ENCODE measurements at places on chromosomes 4 and X.

GRCh38 chrX:38341442-38341841, 11.0 kb upstream of the OTC start:
- DNase-seq: no peak

DNA sequence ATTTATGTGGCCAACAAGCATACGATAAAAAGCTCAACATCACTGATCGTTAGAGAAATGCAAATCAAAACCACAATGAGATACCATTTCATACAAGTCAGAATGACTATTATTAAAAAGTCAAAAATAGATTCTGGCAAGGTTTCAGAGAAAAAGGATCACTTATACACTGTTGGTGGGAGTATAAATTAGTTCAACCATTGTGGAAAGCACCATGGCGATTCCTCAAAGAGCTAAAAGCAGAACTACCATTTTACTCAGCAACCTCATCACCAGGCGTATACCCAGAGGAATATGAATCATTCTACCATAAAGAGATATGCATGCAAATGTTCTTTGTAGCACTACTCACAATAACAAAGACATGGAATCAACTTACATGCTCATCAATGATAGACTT, 478.7 kb upstream of the GALNTL6 start:
- DNase-seq: no peak

- no peak for DNase-seq
These were observed 666.4 kb downstream of the ADGRL3 start for GRCh38 chr4:61866378-61867030.

- no peak for DNase-seq
These were observed 5.0 kb upstream of the BANK1 start for GRCh38 chr4:101785486-101785885.

- no peak for DNase-seq
These were observed 187.9 kb downstream of the MAB21L2 start for GRCh38 chr4:150769845-150770244.

GRCh38 chr4:102823897-102824296, 3.5 kb downstream of the UBE2D3 start:
- no peak for DNase-seq

DNA sequence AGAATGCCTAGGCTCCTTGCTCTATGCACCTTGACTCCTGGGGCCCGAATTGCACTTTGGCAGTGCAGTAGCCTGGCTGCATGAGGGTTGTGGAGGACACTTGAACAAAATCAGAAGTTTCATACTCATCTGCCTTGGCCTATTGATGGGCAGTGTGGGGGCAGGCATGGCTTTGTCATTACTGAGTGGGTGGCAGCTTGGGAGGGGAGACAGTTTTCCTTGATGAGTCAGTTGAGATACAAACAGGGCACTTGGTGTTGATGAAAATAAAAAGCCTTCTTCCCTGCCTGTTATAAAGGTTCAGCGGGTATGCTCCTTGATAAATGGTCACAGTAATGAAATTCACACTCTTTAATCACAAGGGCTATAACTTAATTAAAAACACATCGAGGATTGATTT, 126.8 kb upstream of the MAMLD1 start:
- no peak for DNase-seq

GRCh38 chr4:125004676-125005075, 292.1 kb upstream of the ANKRD50 start:
- DNase-seq: no peak

- no peak for DNase-seq
These were observed 126.6 kb downstream of the SLC39A8 start for GRCh38 chr4:102218656-102219055.

DNA sequence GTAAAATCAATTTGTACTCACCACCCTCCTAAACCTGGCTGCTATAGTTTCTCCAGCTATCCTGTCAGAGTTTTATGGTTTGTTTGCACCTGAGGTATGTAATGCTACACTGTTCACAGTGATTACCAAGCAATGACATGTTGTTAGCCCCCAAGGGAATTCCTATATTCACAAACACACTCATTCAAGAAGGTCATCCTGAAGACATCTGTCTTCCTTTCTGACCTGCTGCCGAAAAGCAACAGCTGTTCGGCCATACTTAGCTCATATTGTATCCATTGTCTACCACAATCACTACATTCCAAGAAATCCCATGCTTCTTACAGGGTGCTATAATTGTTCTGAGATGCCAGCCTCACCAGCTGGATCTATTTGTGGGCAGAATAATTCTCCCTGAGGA, 160.1 kb upstream of the GYPA start:
- no peak for DNase-seq

- DNase-seq: no peak
These were observed 79.8 kb downstream of the ADAMTS3 start for GRCh38 chr4:72489267-72489666.

DNA sequence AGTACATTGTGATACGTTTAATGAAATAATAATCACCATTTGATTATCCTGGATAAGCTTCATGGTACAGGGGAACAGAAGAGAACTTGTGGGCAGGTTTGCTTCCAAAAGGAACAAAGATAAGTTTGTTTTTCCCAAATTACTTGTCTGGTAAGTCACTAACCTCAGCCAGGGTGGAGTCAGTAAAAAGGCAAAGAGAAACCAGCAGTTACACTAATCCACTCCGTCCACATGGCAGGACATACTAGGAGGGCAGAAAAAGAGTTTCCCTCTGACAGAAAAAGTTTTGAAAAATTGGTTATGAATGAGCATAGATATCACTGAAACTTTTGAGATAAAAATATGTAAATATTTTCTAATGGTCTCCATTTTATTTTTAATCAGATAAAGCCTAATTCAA, 285.9 kb downstream of the IL15 start:
- DNase-seq: no peak

DNA sequence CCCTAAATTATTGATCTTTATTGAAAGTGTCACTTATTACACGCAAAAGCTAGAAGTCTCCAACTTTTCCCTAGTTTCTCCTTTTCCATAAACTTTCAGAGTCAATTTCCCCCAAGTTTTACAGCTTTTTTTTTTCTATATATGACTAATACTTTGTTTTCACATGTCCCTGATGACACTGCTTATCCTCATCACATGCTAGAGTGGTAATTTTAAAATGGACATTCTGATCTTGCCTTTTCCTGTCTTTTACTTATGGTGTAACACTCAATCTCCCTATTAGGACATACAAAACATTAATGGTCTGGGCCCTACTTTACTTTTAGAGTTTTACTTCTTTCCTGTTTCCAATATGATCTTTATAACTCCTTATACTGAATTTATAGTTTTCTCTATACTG, 112.6 kb downstream of the ANK2 start:
- no peak for DNase-seq

DNA sequence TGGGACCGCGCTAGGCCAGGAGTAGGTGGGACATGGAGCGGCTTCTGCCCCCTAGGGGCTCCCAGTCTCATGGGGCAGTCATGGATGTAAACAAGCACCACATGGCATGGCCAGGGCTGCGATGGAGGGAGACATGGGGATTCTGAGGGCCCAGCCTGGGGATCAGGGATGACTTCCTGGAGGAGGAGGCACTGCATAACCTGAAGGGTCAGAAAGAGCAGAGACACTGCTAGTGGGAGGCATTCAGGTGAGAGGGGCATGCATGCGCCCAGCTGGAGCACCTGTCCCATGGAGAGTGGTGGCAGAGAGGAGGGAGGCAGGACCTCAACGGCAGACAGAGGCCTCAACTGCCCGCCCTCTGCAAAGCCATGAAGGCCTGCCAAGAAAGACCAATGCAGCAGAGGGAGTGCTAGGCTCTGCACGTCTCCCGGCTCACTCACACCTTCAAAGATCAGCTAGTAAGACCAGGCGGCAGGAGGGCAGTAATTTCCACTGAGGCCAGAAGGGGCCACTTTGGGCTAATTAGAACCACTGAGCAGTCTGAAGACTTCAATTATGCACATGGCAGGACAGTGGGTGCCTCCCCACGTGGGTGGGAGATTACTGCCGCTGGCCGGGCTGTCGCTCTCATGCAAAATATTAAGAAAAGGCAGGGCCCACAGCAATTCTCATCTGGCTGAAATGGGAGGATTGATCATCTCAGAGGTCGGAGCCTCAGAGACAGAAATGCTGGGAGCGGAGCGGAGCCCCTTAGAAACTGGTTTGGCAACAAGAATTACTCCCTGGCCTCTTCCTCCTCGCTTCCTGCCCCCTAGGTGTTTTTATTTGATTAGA, 69.6 kb downstream of the PPP2R2C start:
- DNase-seq: no peak

- DNase-seq: no peak
These were observed 60.0 kb downstream of the TIGD2 start for GRCh38 chr4:89171176-89171805.

DNA sequence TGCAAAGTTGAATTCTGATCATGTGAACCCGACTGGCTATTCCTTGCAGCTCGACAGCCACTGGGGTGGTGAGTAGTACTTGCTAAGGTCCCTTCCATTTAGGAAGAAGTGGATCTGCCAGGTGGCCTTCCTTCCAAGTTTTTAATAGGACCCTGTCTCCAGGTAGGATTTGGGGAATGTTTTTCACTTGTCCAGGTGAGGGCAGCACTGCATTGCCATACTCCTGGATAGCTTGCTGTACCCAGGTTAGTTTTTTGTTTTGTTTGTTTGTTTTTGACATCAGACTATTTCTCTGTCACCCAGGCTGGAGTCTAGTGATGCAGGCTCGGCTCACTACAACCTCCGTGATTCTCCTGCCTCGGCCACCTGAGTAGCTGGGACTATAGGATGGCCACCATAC, 29.8 kb downstream of the SAGE1 start:
- DNase-seq: no peak

DNA sequence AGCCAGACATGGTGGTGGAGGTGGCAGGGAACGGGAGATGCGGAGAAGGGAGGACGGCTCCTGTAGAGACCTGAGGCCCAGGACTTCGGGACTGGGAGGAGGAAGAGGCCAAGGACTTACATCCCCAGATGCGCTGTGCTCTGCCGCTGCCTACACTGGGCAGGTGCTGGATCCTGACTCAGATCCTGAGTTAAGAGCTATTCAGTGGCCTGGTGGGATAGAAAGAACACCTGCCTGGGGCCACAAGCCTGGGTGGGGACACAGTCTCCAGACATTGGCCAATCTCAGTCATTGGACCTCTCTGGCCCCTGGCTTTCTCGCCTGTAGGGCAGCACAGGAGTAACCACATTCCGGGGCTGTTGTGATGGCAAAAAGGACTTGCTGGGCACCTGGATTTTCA, 10.9 kb upstream of the MSX1 start:
- no peak for DNase-seq
